ENCODE measurements at places on chromosomes 16 and 17.

- DNase-seq, result no peak
- H3K4me3 ChIP-seq, result no peak overlapping the region
- no peak overlapping the region for H3K27ac ChIP-seq
- H3K4me1 ChIP-seq, result no peaks in the 10 kb centered on the region
These were observed 185.4 kb downstream of the ABCC12 start for GRCh38 chr16:47970291-47970931.

DNA sequence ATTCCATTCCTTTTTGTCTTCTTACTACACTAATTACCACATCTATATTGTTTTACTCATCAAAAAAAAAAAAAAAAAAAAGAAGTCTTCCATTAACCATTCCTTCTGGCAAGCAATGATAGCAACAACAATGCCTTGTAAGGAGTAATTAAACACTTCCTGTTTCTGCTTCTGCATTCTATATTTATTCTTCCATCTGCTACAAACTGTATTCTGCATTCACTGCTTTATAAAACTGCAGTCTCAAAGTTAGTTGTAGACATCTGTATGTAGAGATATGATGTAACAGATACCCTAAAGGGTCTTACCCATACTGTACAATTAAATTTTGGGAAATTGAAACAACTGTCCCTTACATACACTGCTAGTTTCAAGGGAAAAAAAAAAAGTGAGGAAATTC lies 28.7 kb upstream of the ABCA6 start:
- H3K4me3 ChIP-seq, result no peak overlapping the region
- no peaks in the 10 kb centered on the region for H3K27me3 ChIP-seq
- H3K4me1 ChIP-seq, result no peaks in the 10 kb centered on the region
- no peaks in the 10 kb centered on the region for H3K36me3 ChIP-seq
- H3K27ac ChIP-seq, result no peak overlapping the region

DNA sequence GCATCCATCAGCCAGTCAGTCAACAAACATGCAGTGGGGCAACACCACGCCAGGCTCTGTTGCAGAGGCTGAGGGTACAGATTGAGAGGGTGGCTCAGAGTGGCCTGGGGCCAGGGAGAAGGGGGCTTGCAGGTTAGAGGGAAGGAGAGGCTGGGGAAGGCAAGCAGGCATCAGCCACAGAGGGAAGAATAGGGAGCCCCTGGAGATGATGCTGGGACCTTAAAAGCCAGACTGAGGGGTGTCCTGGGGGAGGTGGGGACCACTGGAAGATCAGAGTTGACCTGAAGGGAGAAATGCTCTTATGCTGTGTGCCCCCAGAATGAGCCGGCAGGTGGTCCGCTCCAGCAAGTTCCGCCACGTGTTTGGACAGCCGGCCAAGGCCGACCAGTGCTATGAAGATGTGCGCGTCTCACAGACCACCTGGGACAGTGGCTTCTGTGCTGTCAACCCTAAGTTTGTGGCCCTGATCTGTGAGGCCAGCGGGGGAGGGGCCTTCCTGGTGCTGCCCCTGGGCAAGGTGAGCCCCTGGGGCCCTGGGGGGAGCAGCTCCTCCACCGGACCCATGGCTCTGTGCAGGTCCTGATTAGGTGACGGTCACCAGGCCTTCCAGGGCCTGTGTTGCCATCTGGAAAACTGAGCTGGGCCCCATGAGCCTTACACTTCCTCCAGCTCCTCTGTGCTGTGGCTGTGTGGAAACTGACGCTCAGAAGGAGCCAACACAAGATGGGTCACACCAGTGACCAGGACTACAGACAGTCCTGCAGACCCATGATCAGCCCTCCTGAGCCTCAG lies 1.7 kb downstream of the CORO1A start:
- DNase-seq, result peak; percentile 21
- H3K27ac ChIP-seq, result peak overlapping the region; percentile 94
- H3K27me3 ChIP-seq, result no peaks in the 10 kb centered on the region
- H3K4me1 ChIP-seq, result peaks cover 45% of the 10 kb centered on the region

- H3K27ac ChIP-seq, result peak overlapping the region; percentile 41
- H3K4me3 ChIP-seq, result no peak overlapping the region
- peak; percentile 42 for DNase-seq
- no peaks in the 10 kb centered on the region for H3K27me3 ChIP-seq
These were observed 35.3 kb downstream of the NPLOC4 start for GRCh38 chr17:81601525-81602120.

DNA sequence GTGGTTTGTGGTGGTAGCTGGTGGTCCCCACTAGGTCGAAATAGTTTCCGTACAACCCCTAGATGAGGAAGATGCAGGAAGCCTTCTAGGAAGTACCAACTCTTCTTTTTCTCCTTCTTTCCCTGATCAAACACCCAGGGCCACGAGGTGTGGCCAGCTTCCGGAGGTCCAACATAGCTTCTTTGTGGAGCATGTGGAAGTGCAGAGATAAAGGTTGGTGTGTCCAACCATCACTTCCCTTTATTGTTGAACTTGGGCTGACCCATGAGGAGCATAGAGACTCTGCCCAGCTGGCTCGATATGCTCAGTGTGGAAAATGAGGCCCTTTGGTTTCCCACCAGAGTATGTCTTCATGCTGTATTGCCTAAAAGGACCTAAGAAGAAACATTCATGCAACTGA lies 6.3 kb upstream of the RGS9 start:
- no peaks in the 10 kb centered on the region for H3K4me1 ChIP-seq
- peaks cover 2% of the 10 kb centered on the region for H3K36me3 ChIP-seq
- H3K4me3 ChIP-seq, result no peak overlapping the region
- peaks cover 27% of the 10 kb centered on the region for H3K27me3 ChIP-seq
- no peak overlapping the region for H3K27ac ChIP-seq

DNA sequence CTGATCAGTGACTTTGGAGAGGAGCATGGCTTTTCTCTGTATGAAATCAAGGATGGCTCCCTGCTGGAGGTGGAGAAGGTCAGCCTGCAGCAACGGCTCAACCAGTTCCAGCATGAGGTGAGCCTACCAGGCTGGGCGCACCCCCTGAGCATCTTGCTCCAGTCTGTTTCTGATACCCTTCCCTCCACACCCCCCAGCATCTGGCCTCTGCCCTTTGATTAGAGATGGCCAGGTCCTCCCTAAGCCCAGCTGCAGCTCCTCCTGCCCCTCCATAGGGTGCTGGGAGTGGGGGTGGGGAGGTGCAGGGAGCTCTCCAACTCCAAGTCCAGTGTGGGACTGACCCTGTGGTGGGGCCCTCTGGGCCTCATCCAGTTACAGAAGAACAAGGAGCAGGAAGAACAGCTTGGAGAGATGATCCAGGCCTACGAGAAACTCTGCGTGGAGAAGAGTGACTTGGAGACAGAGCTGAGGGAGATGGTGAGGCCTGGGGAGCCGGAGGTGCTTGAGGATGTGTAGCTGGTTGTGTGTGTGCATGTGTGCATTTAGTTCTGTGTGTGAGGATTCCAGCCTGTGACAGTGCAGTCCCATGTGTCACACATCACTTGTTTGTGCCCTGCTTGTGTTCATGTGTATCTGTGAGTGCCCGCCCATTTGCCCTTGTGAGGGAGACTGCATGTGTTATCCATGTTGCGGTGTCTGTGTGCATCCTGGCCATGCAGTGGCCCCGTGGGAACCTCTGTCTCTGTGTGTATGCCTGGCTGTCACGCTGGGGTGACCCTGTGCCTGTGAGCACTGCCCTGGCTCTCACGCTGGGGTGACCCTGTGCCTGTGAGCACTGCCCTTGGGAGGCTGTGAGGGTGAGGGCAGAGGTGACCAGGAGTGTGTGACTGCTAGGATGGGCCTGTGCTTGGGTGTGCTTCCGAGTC lies 3.0 kb downstream of the TBKBP1 start:
- H3K36me3 ChIP-seq, result peaks cover 33% of the 10 kb centered on the region
- H3K4me3 ChIP-seq, result no peak overlapping the region
- no peak for DNase-seq

All from central memory CD8-positive, alpha-beta T cell (primary cell).